ENCODE measurements at places on chromosomes 7 and 10.

- no peak for DNase-seq
- no peak overlapping the region for H3K4me3 ChIP-seq
- H3K4me1 ChIP-seq: no peaks in the 10 kb centered on the region
- no peak overlapping the region for H3K27ac ChIP-seq
Observed at GRCh38 chr7:117403737-117404136, 23.6 kb downstream of the ASZ1 start.

DNA sequence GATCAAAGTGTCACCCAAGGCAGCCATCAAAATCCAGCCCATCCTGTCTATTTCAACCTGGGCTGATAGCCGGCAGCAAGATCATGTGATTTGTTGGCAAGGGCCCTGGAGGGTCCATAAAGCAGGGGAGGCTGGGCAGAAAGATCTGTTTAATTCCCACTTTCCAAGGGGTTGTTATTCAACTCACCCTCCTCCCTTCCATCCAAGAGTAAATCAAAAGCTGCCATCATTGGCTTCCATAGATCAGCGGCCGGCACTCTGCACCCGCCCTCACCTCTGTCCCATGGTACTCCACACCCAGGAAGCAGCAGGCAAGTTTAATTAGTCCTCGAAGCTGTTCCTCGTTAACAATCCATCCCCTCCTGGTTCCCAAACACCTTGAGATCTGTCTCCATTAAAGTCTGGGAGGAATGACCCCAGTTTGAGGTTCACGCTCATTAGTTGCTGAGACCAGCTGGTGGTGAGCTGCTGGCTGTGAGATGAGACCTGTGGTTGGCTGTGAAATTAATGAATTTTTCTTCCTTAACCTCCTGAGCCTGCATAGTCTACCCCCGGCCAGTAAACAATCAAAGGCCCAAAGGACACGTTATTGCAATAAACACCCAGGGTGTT lies 120.6 kb upstream of the CHST15 start:
- no peaks in the 10 kb centered on the region for H3K4me1 ChIP-seq
- no peak overlapping the region for H3K4me3 ChIP-seq
- DNase-seq: no peak
- H3K27ac ChIP-seq: no peak overlapping the region
- no peaks in the 10 kb centered on the region for H3K27me3 ChIP-seq

- no peak overlapping the region for H3K4me3 ChIP-seq
- no peaks in the 10 kb centered on the region for H3K4me1 ChIP-seq
- no peaks in the 10 kb centered on the region for H3K27me3 ChIP-seq
- H3K27ac ChIP-seq: no peak overlapping the region
Observed at GRCh38 chr7:82053453-82054032, 283.7 kb upstream of the HGF start.

DNA sequence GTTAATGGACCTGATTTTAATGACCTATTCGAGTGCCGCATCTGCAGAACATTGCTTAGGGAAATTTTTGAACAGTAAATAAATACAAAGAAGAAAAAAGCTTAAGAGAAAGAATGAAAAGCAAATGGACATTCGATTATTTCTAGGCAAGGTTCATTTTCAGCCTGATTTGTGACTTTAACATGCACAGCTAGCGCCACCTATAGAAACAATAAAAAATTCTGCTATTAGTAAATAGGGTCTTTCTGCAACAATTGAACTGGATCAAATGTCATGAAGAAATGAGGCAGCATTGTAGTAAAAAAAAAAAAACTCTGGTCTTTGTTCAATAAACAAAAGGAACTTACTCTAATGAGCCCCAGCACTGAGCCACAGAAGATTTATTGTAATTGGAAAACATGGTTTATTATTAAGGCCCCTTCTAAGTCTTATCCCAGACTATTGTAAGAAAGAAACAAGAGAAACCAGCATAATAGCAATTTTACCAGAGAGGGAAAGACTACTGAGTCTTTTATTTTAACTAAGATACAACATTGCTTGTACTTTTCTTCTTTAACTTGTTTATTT lies 41.4 kb upstream of the GHITM start:
- H3K27me3 ChIP-seq: no peaks in the 10 kb centered on the region
- DNase-seq: no peak
- H3K4me3 ChIP-seq: no peak overlapping the region
- no peaks in the 10 kb centered on the region for H3K36me3 ChIP-seq

GRCh38 chr10:102761981-102762380 lies 18.2 kb downstream of the WBP1L start:
- H3K36me3 ChIP-seq: no peaks in the 10 kb centered on the region
- no peak overlapping the region for H3K27ac ChIP-seq
- no peak for DNase-seq
- no peaks in the 10 kb centered on the region for H3K4me1 ChIP-seq

- no peaks in the 10 kb centered on the region for H3K36me3 ChIP-seq
- DNase-seq: no peak
- H3K27ac ChIP-seq: no peak overlapping the region
- no peak overlapping the region for H3K4me3 ChIP-seq
- H3K27me3 ChIP-seq: no peaks in the 10 kb centered on the region
- H3K4me1 ChIP-seq: peaks cover 7% of the 10 kb centered on the region
Observed at GRCh38 chr7:101667920-101668319, 38.8 kb upstream of the MYL10 start.

DNA sequence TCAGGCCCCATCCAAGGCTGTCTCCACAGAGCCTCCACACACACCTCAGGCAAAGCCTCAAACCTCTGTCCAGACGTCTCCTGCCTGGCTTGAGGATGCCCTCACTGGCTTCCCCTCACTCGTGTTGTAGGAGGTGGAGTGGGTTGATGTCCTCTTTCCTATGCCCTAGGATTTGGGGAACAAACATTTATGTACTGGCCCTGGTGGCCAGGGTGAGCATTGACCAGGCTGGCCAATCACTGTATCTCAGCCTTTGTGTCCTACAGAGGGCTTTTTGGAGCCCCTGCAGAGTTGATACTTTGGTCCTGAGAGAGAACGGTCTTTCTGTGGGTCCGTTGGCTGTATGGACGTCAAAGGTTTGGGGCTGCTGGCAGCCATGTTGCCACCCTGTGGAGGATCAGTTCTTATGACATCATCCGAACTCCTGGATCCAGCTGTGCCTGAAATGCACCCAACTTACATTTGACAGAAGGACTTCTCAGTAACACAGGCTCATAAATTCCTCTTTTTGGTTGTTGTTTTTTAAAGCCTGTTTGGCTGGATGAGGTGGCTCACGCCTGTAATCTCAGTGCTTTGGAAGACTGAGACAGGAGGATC lies 2.3 kb upstream of the GRID2IP start:
- DNase-seq: no peak
- H3K36me3 ChIP-seq: no peaks in the 10 kb centered on the region
- no peak overlapping the region for H3K4me3 ChIP-seq
- no peaks in the 10 kb centered on the region for H3K4me1 ChIP-seq
- no peak overlapping the region for H3K27ac ChIP-seq

DNA sequence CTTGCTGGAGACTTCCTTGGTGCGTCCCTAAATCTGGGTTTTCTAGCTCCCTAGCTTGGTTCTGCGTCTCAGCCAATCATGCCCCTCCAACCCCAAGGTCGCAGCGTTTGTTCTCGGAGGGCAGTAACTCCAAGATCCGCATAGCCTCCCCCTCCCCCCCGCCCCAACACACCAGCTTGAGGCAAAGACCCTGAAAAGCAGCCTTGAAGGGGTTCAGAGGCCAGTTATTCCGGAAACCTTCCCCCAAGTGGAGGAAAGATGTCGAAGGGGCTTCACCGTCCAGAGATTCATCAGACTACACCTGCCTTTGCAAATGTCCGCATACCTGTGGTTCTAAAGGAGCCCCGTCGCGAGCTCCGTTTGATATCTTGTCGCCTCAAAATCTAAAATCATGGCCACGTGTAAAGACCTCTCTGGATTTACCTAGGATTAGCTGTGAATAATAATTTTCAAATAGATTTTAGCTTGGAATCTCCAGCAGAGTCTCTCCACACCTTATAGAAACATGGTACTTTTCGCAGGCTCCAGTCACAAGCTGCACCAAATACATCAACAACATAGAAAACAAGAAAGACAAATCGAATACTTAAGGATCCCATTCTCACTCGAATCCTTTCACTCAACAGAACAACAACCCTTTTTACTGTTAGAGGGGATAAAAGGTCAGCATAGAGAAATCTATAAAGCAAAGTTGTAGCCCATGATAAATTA lies 7.9 kb downstream of the DLX6 start:
- no peak overlapping the region for H3K27ac ChIP-seq
- H3K4me3 ChIP-seq: no peak overlapping the region
- H3K36me3 ChIP-seq: no peaks in the 10 kb centered on the region
- H3K27me3 ChIP-seq: peaks cover 100% of the 10 kb centered on the region
- DNase-seq: no peak

DNA sequence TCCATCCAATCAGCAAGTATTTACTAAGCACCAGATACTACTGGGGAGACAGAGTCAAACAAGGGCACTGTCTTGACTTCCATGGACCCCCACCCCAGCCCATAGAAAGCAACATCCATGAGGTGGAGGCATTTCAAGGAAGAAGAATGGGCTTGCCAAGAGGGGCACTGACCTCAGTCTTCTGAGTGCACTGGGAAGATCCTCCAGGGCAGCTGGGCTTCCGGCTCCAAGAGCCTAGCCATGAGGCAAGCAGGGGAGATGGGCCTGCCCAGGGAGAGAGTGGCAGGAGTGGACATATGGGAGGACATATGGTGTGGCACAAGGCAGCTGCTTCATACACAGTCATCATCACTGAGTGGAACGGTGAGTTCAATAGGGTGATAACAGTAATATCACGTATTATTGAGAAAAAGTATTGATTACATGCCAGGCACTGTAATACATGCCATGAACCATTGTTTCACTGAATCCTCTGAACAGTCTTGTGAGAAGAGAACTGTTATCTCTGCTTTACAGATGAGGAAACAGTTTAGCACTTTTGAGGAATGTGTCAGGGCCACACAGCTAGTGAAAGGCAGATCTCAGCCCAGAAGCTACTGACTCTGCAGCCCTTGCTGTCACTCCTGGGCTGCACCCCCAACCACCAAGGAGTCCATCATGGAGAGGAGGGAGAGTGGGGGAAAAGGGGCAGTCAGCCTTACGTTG lies 331.7 kb upstream of the ZMIZ1 start:
- H3K4me3 ChIP-seq: no peak overlapping the region
- no peak for DNase-seq
- no peaks in the 10 kb centered on the region for H3K4me1 ChIP-seq

Measured in H1 (cell line).